HT-29 (cell line): ENCODE measurements at places on chromosomes 5 and 9. TPM values are rescaled to one million over a fixed set of nuclear protein-coding genes. Genes with fewer than 3 reads are reported as not detected.

GZMA gene
- not detected in 2 replicates for total RNA-seq

- DNase-seq = no peak
Observed at GRCh38 chr9:70421272-70422180, 7.1 kb upstream of the KLF9 start.

KIAA0825 gene
- 0.03 and 0.23 TPM in 2 replicates for total RNA-seq

RAB14 gene
- 10.4 and 11.1 TPM in 2 replicates for total RNA-seq

PDCD1LG2 gene
- total RNA-seq = not detected in 2 replicates

EIF4EBP3 gene
- total RNA-seq = 3.0 and 6.5 TPM in 2 replicates

DNA sequence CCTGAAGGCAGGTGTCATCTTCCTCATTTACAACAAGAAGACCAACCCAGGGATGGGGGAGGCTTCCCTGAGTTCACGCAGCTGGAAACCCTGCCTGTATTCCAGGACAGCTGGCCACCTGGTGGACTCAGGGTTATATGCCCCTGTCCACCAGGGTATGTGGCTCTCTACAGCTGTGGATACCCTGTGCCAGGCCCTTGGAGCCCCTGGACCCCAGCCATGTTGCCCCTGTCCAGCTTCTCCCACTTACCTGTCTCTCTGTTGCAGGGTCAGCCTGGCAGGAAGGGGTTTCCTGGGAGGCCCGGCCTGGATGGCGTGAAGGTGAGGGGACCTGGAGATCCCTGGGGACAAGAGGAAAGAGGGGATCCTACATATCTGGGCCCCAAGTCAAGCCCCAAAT is 79.7 kb upstream of the ORM1 start:
- no peak for DNase-seq

DNA sequence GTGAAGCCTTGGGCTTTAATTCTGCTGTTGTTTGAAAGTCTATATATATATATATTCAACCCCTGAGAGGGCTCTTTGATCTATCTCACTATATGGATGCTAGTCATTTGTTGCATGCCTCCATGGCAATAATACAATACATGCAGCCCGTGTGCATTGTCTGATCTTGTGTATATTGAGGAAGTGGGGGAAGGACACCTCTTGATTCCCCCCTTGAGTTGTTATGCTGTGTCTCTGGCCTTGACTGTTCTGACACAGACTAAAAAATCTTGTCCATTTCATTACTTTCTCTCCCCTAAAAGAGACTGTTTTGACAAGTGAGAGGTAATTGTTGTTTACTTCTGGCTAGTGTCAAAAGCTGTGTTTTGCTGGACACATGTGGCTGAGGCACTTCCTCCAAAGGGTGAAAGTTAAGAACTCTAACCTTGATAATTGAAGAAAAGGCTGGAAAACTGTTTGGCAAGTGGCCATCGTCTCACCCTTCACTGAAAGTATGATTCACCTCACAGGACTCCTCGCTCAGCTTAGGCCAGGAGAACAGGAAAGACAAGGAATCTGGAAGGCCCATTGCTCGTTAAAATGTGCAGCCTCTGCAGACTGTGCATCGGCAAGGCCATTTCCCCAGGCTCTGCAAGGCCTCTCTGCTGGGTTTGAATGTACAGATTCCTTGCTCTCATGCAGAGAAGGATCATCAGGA is 304.0 kb downstream of the PRELID2 start:
- DNase-seq = peak; percentile 98

SPARC gene
- not detected in 2 replicates for total RNA-seq

ACO1 gene
- total RNA-seq = 27.1 and 30.5 TPM in 2 replicates

- DNase-seq = no peak
Observed at GRCh38 chr5:72955143-72955767, 586 bp upstream of the FCHO2 start.

DNA sequence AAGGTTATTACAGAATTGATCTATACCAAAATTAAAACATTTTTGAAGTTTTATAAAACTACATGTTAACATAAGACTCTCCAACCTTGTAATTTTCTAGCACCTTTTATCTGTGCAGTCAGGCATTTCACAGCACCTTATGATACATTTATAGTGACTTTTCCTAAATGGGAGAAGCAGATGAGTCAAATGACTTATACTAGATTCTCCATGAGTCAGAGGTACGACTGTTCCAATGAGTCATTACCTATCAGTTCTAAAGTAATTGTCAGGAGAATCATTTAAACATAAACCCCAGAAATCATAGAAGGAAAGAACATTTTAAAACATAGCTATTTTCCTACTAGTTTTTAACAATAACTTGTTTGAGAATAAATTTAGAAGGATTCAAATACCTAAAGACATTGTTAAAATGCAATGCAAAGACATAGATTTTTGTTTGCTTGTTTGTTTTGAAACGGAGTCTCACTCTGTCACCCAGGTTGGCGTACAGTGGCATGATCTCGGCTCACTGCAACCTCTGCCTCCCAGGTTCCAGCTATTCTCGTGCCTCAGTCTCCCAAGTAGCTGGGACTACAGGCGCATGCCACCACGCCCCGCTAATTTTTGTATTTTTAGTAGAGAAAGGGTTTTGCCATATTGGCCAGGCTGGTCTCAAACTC is 34.7 kb upstream of the DMXL1 start:
- DNase-seq = peak; percentile 27

GRCh38 chr5:67454957-67455561 is 258.5 kb upstream of the CD180 start:
- DNase-seq = no peak

- DNase-seq = peak; percentile 19
Observed at GRCh38 chr9:16243798-16244197, 626.7 kb downstream of the BNC2 start.

MEF2C gene
- 0.08 and 0.46 TPM in 2 replicates for total RNA-seq

DNA sequence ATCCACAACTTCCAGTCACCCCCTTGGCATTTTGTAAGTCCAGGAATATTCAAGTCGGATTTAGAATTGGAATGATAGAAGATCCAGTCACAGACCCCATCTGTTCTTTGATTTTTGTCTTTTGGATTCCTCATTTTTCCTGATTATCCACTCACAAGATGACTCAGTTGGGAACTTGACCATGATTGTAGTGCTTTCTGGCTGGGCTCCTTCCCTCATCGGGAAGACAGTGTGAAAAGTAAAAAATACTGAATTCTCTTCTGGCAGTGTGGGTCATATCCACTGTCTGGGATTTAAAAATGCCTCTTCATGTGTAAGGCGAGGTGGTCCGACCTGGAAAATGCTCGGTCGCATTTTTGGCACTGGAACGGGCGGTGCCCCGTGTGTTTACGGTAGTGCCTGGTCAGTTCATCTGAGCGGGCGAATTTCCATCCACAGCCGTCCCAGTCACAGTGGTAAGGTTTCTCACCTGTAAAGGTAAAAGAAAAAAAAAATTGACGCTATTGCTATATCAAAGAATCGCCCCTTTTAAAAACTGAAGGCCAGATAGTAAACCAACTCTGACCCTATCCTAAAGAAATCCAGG is 4.0 kb downstream of the KLF4 start:
- no peak for DNase-seq

BDP1 gene
- total RNA-seq = 15.4 and 19.3 TPM in 2 replicates

SPINK7 gene
- total RNA-seq = not detected in 2 replicates

DNA sequence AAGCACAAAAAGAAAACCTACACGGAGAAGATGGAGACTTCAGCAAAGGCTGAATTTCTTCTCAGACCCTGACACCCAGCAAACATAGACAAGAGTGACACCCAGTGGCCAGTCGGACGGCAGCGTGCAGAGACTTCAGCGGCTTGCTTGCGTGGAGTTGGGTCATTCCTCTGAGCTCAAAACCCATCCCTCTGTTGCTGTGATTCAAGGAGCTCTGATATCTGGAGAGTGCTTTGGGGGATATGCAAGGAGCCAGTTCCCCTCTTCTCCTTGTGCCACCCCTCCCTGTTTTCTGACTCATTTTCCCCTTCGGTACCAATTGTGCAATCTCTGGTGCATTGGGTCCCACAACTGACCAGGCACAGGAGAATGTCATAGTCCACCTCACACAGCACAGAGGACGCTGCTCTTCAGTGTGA is 27.5 kb downstream of the SH3TC2 start:
- DNase-seq = peak; percentile 85

DNA sequence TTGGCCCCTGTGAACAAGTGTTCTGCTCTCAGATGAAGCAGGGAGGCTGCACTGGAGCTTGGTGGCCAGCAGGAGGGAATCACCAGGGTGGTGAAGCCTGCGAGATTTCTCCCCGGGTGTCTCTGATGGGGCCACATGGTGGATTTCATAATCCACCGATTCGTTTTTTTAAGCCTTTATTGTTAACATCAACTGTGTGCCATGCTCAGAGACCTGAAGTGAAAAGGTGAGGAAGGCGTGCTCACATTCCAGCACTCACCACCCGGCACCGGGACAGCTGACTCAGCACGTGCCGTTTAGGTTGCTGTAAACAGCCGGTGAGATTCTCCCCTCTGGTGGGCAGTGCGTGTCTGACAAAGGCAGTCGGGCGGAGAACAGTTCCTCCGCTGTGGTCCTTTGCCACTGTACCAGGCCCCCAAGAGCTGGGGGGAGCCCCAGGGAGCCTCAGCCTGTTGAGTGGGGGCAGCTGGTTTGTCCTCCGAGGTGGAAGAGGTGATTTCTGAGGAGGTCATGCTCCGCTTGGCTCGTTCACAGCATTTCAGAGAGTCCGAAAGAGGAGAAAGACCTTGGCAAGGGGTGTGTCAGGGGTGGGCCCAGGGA is 12.7 kb upstream of the AHRR start:
- DNase-seq = peak; percentile 36

DNA sequence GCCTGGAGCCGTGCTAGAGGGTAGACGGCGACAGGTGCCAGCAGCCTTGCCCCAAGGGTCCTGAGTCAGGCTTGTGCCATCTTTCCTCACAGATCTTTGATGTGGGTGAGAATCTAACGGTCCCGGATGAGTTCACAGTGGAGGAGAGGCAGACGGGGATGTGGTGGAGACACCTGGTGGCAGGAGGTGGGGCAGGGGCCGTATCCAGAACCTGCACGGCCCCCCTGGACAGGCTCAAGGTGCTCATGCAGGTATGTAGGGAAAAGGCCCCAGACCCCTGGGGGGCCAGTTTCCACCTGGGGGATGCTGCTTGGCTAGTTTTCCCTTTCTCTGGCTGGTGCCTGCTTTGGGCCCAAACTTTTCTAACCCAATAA is 24.0 kb downstream of the PTGES2 start:
- DNase-seq = no peak

PCSK5 gene
- 33.7 and 33.8 TPM in 2 replicates for total RNA-seq

DNA sequence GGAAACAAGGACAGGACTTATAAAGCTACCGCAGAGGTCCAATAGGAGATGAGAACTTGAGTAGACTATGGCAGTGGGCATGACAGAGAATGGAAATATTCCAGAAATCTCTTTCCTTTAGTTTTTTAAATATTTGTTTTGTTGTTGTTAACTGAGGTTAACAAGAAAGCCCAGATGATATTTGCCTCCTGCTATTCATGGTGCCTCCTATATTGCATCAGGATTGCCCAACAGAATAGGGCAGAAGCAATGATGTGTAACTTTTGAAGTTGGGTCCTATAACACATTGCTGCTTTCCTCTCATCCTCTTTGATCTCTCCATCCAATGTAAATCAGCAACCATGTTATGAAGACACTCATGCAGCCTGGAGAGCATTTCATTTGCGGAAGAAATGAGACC is 42.8 kb downstream of the PDE4D start:
- no peak for DNase-seq

FTMT gene
- total RNA-seq = not detected in 2 replicates
